ENCODE measurements at places on chromosomes 2 and 18. TPM values are rescaled to one million over a fixed set of nuclear protein-coding genes. Genes with fewer than 3 reads are reported as not detected.

DNA sequence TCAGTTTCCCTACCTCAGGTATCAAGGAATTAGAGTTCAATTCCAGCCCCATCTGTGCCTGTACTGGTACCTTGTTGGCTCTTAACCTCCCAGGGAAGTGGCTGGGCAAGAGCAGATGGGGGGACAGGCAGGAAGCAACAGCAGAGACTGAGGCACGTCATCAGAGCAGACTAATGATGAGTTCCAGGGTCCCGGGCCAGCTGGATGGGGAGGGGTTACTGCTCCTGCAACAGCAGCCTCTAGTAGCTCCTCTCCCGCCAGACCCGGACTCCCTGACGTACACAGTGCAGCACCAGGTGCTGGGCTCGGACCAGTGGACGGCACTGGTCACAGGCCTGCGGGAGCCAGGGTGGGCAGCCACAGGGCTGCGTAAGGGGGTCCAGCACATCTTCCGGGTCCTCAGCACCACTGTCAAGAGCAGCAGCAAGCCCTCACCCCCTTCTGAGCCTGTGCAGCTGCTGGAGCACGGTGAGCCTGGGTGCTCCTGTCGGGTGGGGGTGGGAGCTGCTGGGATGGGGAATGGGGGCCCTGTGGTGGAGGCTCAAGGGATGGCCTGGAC lies 26.0 kb upstream of the GMPPA start:
- no peak for DNase-seq

Gene ALPG
- not detected for total RNA-seq

Gene TFCP2L1
- 1.4 TPM for total RNA-seq

Gene MSTN
- not detected for total RNA-seq

Gene KLHL30
- 1.9 TPM for total RNA-seq

Gene UGT1A10
- total RNA-seq, result not detected

Measured in OCI-LY7 (cell line).